GM12892 (cell line): ENCODE measurements at places on chromosomes 2 and 18.

GRCh38 chr2:176385838-176386237, 116.6 kb downstream of the MTX2 start:
- no peak for DNase-seq

DNA sequence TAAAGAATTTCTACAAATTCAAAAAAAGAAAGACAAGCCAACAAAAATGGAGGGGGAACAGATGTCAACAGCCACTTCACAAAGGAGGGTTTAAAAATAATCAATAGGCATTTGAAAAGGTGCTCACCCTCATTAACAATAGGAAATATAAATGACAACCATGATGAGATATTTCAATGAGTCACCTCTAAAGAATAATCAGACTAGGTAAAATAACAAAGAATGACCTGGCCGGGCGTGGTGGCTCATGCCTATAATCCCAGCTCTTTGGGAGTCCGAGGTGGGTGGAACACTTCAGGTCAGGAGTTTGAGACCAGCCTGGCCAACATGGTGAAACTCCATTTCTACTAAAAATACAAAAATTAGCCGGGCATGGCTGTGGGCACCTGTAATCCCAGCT, 133.6 kb downstream of the KCNE4 start:
- DNase-seq, result no peak

- DNase-seq, result no peak
Observed at GRCh38 chr2:238464389-238464788, 37.7 kb downstream of the ASB1 start.

- DNase-seq, result no peak
Observed at GRCh38 chr2:208192611-208193236, 2.9 kb upstream of the C2orf80 start.

- no peak for DNase-seq
Observed at GRCh38 chr2:163319006-163319405, 416.8 kb downstream of the FIGN start.

DNA sequence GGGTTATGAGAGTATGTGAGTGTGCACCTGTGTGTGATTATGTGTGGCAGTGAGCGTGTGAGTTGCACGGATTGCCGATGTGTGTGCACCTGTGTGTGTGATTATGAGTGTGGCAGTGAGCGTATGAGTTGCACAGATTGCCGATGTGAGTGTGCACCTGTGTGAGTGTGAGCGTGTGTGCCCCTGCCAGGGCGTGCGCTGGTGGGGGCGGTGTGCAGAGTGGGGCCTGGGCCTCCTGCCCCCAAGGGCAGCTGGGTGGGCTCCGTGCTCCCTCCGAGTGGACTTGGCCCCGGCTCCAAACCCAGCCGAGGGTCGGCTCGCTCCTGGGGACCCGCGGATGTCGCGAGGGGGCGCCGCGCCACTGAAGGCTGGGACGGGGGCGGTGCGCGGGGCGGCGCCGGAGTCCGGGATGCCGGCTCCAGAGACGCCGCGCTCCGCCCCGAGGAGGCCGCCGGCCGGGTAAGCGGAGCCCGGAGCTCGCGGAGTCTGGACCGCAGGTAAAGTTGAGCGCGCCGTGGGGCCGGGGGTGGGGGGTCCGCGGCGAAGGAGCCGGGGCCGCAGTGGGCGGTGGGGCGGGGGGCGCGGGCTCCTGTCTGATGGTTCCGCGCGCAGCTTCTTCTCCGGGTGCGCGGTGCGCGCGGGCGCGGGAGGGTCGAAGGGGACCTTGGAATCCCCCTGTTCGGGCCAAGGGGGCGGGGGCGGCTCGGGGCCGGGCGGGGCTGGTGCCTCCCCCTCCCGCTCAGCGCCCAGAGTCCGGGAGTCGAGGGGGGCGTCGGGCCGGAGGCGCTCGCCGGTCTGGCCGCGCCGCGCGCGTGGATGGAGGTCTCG, at the start of gene KCNG2:
TSS of gene KCNG2 (plus strand) at position 421 of the 828 bp plus-strand sequence. CDS start 65,730 bp downstream, outside the sequence.
- peak; percentile 65 for DNase-seq

GRCh38 chr2:69499966-69500365, 62.7 kb upstream of the NFU1 start:
- no peak for DNase-seq

GRCh38 chr18:777021-777420, 35.0 kb downstream of the YES1 start:
- no peak for DNase-seq

DNA sequence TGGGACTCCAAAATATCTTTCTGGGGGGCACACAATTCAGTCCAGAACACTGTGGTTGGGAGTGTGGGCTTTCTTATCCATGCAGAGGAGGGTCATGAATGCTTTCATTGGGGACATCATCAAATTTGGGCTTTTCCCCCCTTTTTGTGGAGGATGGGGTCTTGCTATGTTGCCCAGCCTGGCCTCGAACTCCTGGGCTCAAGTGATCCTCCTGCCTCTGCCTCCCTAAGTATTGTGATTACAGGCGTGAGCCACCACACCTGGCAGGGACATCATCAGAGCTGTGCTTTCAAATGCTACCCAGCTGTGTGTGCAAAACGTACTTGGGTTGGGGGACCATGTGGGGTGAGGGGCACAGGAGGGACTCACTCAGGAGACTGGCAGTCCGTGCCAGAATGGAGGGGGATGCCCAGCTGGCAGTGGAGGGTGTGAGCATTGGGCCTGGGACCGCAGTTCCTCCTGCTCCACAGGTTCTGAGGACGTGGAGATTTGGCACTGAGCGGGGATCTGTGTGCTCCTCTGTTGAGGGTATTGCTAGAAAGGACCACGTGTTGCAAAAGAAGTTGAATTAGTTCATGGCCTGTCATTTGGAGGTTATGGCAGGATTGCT, 24.4 kb downstream of the EMILIN2 start:
- no peak for DNase-seq

DNA sequence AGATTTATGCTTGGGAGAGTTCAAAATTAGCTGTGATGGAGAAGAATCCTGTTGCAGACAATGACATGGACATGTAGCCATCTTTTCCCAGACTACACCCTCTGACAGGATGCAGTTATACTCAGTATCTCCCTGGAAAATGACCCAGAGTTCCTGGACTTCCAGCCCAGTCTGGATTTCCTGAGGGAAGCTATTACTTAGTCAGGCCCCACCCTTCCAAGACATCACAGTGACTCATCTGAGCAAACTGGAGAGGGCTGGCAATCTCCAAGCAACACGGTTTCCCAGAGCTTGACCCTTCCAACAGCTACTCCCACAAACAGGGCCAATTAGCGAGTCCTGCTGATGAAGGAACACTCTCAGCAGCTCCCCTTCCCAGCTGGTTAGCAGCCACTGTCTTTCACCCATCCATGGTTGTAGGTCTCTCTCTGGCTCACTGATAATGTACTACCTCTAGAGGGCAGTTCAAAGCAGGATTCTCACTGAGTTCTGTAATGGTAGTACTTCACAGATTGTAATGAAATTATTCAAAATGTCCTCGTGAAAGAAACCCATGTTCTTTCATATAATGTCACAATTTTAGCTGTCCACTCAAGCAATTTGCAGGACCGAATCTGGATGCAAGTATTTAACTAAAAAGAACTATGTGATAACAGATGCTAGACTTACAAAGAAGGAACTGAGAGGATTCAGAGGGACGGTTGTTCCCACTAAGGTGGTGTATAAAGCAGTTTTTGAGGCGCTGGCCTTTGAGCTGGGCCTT, 110.2 kb downstream of the MDH1 start:
- no peak for DNase-seq

DNA sequence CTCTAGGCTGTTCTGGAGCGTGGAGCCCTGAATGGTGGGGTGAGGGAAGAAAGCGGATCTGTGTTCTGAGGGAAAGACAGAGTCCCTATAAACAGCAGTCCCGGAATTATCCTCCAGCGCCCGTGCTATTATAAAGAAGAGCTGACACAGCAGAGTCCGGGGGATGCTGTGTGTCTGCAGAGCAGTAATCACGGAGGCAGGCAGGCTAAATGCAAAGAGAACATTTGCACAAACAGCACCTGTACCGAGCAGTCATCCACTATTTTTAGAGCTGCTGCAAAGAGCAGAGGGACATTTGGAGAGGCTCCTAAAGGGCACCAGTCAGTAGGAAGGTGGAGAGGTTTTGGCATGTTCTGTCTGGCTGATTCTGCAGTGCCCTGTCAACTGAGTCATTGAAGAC, 293.8 kb upstream of the SLC14A2 start:
- DNase-seq, result no peak

GRCh38 chr18:35510076-35510651, 12.4 kb upstream of the INO80C start:
- no peak for DNase-seq

DNA sequence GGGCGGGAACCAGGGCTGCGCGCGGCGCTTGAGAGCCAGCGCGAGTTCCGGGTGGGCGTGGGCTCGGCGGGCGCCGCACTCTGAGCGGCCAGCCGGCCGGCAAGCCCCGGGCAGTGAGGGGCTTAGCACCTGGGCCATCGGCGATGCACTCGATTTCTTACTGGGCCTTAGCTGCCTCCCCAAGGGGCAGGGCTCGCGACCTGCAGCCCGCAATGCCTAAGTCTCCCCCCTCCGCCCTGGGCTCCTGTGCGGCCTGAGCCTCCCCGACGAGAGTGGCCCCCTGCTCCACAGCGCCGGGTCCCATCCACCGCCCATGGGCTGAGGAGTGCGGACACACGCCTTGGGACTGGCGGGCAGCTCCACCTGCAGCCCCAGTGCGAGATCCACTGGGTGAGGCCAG, 36.5 kb upstream of the MAP2 start:
- DNase-seq, result no peak

DNA sequence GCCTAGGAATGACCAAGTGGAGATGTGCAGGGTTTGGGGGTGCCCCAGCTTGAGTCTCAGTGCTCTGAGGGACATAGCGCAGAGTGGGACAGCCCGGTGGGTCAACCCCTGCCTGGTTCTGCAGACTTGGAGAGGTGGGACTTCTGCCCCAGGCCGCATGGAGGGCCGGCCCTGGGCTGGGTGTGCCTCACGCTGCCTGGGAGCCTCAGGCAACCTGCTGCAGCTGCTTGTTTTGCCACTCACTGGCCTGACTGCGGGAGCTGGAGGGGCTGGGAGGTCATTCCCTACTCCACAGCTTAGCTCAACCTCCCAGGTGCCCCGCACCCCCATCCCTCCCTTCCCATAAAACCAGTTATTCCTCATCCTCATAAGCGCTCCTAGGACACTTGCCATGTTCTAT, 33.1 kb downstream of the ODC1 start:
- no peak for DNase-seq

DNA sequence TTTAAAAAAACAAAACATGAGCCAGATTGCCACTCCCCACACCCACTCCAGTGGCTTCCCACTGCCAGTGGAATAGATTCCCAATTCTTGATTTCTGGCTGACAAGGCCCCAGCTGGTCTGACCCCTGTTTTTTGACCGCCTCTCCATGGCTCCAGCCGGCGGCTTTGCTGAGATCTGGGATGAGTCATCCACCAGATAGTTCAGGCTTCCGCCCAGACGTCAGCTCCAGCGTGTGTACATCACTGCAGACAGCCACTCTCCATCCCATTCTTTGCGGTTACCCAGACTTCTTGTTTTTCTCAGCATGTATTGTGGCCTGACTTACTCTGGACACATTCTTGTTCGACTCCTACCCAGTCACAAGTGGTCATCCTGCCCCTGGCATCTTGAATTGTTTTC, 227.9 kb downstream of the GBX2 start:
- DNase-seq, result no peak

GRCh38 chr2:16657671-16658070, 8.0 kb downstream of the CYRIA start:
- DNase-seq, result no peak

DNA sequence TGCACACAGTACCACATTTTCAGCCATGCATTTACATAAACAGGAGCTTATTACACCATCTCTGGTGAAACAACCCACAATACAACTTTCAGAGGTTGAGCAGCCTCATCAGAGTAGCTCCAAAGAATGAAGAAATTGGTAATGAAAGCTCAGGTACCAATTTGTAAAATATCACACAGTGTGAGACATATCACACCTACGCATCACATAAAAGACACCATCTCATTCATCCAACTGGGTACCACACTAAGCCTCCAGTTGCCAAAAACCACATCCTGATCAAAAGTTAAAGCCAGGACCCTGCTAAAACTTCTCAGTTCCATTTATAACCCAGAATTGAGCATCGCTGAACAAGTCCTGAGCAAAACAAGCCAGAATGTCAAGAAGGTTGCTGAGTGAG, 4.6 kb downstream of the TMEM163 start:
- no peak for DNase-seq

DNA sequence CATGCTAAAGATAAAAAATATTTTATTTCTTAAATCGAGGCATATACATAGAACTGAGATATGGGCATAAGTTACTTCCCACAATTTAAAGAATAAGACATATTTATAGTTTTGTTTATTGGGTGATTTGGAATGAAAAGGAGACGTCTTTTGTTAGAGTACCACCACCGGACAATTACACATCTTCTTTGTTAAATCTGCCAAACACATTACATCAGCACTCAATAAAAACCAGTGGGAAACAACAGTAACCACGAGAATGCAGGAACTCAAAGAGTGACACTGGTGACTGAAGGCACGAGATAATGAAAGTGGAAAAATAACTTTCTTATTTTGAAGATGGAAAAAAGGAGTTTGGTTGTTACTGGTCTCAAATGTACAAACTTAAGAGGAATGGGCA, 92.6 kb upstream of the TFCP2L1 start:
- DNase-seq, result no peak
